Renal cortical epithelial cell (primary cell): ENCODE measurements at places on chromosomes 7 and 10. TPM values are rescaled to one million over a fixed set of nuclear protein-coding genes. Genes with fewer than 3 reads are reported as not detected.

DNA sequence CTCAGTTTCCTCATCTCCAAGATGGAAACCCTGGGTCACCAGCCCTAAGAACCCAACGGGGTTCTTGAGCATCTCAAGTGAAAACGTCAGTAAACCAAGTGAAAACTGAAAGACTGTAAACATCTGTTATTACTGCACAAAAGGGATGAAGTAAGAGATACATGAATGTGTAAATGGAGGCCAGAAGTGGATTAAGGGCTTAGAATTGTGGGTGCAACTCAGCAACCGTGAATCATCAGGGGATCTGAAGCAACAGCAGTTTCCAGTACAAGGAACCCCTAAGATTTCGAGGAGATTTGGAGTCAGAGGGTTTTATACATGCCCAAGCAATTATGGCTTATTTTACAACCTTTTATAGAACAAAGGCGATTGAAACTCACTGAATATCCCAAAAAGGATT lies 95.7 kb upstream of the SVIL start:
- DNase-seq, result no peak

DNA sequence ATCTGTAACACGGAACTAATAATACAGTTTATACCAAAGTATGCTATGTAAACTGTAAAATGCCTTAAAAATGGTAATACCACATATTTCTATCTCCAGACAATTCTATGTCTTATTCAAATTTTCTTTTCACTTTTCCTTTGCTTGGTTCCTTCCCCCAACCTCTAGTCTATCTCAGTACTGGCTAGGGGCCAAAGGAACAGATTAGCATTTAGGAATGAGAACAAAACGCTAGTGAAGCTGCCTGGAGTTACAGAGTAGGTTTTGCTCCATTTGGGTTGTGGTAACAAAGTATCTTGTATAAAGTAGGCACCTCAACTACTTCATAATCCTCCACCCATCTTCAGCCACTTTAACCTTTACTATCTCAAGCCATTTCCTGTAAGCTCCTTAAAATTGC lies 94.1 kb downstream of the HBP1 start:
- DNase-seq, result no peak

DNA sequence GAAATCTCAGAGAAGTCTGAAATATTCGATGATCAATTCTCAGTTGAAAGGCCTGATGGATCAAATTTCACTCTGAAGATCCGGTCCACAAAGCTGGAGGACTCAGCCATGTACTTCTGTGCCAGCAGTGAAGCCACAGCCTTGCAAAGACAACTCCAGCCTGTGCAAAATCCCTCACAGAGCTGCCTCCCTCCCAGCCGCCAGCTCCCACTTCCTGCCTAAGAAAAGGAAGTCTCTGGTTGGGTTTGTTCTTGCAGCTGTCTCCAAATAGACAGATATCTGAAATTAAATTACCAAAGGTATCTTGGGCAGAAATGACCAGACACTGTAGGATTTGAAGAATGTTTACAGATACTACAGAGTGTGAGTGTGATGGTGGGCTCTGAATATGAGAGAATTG lies 43.4 kb upstream of the PRSS58 start:
- DNase-seq, result no peak

DNA sequence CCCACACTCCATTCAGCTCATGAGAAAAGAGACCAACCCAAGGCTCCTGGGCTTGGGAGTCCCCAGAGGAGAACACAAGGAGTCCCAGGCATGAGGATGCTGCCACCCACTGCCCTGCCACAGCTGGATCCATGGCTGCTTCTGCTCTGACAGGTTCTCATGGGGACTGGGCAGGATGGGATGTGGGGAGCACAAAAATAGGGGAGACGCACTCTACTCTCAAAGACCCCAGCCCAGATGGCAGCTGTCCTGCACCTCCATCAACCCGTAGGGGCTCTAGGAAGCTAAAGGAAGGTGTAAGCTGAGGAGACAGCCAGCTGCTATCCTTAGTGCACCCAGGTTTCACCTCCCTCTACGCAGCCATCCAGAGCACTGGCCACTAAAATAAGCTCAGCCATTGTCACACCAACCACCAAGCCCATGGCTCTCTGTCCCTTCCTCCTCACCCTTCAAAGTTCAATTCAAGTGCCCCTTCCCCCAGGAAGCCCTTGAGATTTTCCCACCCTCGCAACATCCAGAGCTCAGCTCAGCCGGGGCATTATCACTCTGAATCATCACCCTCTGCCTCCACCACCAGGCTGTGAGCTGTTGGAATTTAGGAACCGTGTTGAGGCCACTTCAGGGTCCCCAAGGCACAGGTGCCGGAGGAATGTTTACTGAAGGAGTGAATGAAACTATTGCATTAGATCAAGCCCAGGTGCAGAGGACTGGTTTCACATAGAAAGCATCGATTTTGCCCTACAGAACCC lies 142.1 kb downstream of the GRID1 start:
- DNase-seq, result peak; percentile 44

DNA sequence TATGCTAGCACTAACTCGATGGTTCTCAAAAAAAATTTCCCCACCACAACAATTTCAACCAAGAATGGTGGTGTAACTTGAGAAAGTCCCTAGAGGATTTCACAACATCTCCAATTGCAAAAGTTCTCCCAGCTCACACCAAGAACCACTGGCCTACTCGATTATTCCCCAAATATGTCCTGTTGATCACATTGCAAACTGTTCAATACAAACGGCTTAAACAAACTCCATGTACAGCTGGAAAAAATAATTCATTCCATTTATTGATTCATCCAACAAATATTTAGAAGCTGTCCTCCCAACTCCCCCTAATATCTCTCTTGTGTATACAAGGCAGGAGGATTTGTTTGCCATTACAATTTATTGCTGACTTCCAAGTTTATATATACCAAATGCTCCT lies 19.1 kb downstream of the TMEM176B start:
- peak; percentile 80 for DNase-seq

- peak; percentile 76 for DNase-seq
Measured at GRCh38 chr7:20306180-20306946, 24.3 kb upstream of the ITGB8 start.

- DNase-seq, result no peak
Measured at GRCh38 chr10:83666762-83667161, 472.5 kb upstream of the GHITM start.

DNA sequence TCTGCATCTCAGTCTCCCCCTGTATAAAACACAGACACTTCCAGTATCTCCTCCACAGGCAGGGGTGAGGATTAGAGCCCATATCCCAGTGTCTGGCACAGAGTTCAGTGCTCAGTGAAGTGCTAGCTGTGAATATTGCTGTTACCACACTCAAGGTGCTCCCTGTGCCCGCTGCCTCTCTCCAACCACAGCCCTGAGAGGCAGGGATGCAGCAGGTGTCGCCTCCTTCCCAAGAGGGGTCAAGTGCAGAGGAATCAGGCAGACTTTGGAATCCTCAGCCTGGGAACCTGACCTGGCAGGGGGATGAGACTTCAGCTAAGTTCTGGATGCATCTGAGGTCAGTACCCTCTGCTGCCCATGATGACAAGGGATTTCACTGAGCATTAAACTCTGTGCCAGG lies 163.1 kb downstream of the GFRA1 start:
- no peak for DNase-seq

DNA sequence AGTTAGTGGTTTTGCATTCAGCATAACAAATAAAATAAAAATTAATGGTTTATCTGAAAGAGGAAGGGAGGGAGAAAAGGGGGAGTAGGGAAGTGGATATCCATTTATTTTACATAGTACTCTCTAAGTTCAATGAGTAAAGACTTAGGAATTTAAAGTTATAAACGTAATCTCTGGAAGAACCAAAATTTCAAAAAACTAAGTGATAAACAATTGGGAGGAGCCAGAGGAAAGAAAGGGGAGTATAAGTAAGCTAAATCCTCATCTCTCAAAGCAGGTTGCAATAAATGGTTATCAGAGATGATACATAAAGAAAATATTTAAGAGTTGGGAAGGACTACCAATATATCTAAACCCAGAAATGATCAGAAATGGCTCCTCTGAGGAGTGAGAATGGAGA lies 46.4 kb downstream of the ANK3 start:
- DNase-seq, result no peak

- DNase-seq, result no peak
Measured at GRCh38 chr7:65976659-65977196, 5.3 kb downstream of the GUSB start.

- DNase-seq, result no peak
Measured at GRCh38 chr7:48512892-48513291, 341.6 kb downstream of the ABCA13 start.

GRCh38 chr10:73044378-73045285 lies 52.0 kb downstream of the P4HA1 start:
- DNase-seq, result peak; percentile 12

DNA sequence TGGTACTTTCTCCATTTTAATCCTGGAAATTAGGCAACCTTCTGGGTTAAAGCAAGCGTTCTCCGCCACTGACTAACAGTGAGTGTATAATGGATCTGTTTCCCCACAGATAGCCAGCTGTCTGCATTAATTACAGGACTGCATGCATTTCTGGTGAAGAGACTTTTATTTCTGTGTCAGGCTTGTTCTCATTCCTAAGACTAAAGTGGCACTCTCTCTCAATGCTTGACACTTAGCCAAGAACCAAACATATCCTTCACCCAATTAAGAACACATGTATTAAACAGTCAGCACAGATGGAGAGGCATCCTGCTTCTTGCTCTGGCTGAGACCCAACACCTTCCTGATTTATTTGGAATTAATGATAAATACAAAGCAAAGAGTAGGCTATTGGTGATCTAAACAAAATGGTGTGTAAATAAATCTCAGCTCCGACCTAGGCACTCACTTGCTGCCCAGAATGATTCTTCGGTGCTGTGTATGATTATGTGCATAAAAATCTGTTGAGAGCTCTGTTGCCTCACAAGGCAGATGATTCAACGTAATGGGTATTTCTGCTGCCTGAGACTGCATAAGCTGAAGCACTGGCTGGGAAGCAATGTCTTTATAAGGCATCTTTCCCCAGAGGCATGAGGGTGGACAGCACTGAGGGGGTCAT lies 16.8 kb downstream of the CALU start:
- no peak for DNase-seq

- no peak for DNase-seq
Measured at GRCh38 chr7:4759211-4759610, 16.2 kb upstream of the AP5Z1 start.

DNA sequence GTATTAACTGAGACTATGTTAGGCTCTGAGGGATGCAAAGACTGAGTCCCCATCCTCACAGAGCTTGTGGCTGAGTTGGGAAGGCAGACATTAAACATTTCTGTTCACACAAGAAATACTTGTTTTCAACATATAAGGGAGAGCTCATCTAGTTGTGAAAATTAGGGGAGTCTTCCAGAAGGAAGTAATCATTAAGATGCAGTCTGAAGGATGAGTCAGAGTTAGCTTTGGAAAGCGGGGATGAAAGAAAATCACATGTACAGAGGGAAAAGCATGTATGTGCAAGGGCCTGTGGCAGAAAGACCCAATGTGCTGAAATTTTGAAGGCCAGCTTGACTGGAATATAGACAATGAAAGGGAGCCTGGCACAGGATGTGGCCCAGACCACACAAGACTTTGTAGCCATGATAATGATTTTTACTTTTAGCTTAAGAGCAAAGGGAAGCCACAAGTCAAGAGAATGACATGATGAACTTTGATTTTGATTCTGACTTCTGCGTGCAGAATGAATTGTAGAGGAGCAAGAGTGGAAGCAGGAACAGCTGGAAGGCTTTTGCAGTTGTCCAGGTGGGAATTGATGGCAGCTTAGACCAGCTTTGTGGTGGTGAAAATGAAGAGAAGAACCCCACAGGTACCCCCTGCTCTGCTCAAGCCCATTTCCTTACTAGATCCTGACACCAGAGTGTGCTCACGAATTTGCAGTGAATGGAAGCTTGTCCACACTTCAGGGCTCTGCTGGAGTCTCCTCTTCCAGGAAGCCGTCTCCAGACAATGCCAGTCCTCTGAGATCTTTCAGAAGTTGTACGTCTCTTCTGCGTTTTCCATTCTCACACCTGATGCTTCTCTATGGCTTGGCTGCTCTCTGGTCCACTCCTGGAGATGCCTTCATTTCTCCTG lies 115.6 kb downstream of the ATXN7L1 start:
- DNase-seq, result no peak

DNA sequence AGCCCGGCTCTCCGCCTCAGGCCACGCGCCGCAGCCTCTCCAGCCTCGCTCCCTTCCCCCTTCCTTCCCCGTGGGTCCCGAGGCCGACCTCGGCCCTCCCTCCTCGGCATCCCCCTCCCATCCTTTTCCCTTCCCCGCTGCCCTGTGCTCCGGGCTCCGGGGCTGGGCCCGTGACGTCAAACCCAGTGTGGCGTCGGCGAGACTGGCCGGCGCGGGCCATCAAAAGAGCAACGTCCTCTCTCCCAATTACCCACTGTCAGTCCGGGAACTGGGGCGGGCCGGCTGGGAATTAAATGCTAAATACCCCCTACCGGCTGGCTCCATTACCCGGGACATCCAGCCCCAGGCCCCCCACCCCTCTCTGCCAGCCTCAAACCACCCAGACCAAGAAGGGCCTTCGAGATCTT lies 2.6 kb upstream of the GATA3 start:
- DNase-seq, result no peak

DNA sequence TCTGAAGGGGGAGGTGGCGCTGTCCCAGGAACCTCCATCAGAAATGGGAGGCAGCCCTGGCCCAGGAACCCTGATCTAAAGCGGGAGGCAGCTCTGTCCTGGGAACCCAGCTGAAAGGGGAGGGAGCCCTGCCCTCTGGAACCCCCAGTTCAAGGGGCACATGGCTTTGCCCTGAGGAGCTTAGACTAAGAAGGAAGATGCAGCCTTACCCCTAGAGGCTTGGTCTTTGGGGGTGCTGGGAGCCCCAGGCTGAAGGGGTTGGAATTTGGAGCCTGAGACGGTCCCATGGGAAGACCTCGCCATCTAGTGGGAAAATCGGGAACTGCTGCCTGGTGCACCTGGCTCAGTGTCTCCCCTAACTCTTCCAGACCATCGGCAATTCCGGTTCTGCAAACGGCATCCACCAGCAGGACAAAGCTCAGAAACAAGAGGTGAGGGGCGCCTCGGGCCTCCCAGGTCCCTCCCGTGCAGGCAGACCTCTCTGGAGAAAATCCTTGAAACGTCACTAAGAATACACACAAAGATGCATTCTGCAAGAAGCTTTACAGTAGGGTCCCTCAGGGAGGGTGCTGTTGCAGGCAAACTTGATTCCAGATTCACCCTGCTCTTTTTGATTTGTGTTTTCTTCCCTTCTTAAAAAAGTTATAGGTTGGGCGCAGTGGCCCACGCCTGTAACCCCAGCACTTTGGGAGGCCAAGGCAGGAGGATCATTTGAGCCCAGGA lies 52.4 kb upstream of the GTF2IRD1 start:
- peak; percentile 36 for DNase-seq

DNA sequence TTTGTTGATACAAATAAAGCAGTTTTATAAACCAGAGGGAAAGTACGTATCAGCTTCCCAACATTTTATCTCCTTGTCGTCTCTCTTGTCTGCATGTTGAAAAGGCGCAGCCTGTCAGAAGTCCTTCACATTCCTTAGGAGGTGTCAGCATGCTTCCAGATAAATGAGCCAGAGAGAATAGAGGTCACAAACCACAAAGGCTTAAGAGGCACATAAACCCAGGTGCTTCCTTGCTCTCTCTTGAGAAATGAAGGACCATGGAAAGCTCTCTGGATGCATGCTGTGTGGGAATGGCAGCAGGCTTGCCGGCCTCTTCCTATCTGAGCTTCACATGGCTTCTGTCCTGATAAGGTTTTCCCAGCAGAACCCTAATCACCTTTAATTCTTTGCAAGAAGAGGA lies 448.5 kb downstream of the XPNPEP1 start:
- DNase-seq, result no peak

GHITM gene
- 215 and 338 TPM in 2 replicates for total RNA-seq

SOSTDC1 gene
- total RNA-seq, result 11.4 TPM in 1 of 2 replicates, not detected in the other

EVX1 gene
- not detected in 2 replicates for total RNA-seq

ANKRD61 gene
- total RNA-seq, result 0.15 TPM in 1 of 2 replicates, not detected in the other

MRLN gene
- not detected in 2 replicates for total RNA-seq

C7orf33 gene
- not detected in 2 replicates for total RNA-seq

PLPP4 gene
- total RNA-seq, result 20.0 and 30.3 TPM in 2 replicates

SPDYE2 gene
- 0.10 TPM in 1 of 2 replicates, not detected in the other for total RNA-seq
